GM03348 (cell line): ENCODE measurements at places on chromosomes 1 and 21.

GRCh38 chr1:112389689-112390088 lies 6.3 kb upstream of the CTTNBP2NL start:
- DNase-seq = no peak

DNA sequence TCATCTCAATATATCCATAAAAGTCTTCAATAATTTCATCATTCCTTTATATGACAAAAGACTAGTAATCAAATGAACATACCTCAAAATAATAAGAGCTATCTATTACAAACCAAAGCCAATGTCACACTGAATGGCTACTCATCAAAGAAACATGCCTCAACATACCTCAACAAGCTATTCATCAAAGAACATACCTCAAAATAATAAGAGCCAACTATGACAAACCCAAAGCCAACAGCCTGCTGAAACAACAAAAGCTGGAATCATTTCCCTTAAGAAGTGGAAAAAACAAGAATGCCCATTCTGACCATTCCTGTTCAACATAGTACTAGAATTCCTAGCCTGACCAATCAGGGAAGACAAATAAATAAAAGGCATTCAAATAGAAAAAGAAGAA lies 1373.7 kb downstream of the BRINP3 start:
- DNase-seq = no peak

- no peak for DNase-seq
These were observed 15.0 kb upstream of the IKBKE start for GRCh38 chr1:206455289-206455665.

DNA sequence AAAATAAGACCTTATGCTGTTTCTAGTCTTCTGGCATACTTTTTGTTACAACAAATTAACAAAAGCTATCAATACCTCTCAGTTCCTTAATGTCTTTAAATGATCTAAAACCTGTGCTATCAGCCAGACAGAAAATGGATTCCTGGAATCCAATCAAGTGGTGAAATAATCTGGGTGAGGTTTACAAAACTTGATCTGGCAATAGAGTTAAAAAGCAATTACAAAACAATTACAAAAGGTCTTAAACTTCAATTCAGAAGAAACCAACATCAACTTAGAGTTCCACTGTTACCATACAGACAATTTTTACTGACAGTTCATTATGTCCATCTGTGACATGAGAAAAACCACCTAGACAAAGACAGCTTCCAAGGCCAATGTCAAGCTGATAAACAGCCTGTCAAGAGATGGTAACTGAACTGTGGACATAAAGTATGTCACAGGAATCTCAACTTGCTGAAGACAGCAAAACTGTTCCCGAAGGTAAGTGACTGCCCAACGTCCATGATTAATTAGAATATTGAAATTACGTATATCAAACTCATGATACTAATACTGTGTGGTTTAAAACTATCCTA lies 17.4 kb downstream of the ZZZ3 start:
- no peak for DNase-seq

GRCh38 chr21:44869781-44870747 lies 3.4 kb downstream of the PTTG1IP start:
- peak; percentile 85 for DNase-seq

GRCh38 chr1:169601096-169601881 lies 15.0 kb upstream of the F5 start:
- peak; percentile 34 for DNase-seq

DNA sequence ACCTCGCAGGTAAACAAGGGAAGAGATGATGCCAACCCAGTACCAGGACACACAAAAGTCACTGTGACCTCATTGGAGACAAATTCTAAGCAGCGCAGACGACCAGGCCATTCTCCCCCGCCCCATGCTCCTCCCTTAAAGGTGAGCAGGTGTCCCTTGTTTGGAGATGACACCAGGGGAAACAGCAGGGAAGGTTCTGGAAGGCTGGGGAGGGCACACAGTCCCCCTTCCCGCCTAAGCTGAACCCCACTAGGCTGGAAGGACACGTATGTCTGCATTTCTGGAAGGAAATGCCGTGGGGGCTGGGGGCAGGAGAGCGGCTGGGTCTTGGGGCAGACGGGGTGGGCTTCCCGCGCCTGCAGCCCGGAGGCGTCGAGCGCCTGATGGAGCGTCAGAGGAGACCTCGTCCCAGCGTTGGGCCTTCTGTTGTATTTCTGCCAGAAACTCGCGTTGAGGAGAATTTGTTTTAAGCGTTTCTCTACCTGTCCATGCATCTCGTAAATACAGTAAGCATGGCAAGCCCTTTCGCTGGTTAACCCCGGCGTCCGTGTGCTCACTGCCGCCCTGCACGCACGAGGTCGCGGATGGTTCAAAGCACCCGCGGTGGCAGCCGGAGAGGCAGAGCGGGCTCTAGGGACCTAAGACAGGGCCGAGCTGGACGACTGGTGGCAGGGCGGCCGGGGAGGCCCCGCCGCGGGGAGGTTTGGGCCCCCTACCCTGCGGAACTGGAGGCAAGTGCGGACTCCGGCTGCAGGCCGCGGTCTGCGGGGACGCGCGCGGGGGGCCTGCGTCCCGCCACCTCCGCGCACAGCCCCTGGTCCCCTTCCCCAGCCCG lies 1.2 kb upstream of the LHX4 start:
- no peak for DNase-seq

DNA sequence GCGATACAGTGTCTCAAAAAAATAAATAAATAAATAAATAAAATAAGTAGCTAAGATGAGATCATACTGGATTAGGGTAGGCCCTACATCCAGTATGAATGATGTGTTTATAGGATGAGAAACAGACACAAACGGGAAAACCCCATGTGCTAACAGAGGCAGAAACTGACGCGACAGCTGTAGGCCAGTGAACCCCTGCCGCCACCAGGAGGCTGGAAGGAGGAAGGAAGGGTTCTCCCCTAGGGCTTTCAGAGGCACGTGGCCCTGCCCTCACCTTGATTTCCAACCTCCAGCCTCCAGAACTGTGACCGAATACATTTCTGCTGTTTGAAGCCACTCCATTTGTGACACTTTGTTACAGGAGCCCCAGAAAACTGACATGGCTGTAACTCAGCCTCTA lies 38.5 kb downstream of the CHD5 start:
- no peak for DNase-seq
